ENCODE measurements at places on chromosomes 2 and 18.

GRCh38 chr18:71665131-71665530 lies 879.0 kb downstream of the CBLN2 start:
- DNase-seq, result no peak

- no peak for DNase-seq
Observed at GRCh38 chr18:57940166-57940660, 103.8 kb upstream of the NEDD4L start.

GRCh38 chr2:120348134-120348736 lies 2.3 kb downstream of the INHBB start:
- DNase-seq, result no peak

DNA sequence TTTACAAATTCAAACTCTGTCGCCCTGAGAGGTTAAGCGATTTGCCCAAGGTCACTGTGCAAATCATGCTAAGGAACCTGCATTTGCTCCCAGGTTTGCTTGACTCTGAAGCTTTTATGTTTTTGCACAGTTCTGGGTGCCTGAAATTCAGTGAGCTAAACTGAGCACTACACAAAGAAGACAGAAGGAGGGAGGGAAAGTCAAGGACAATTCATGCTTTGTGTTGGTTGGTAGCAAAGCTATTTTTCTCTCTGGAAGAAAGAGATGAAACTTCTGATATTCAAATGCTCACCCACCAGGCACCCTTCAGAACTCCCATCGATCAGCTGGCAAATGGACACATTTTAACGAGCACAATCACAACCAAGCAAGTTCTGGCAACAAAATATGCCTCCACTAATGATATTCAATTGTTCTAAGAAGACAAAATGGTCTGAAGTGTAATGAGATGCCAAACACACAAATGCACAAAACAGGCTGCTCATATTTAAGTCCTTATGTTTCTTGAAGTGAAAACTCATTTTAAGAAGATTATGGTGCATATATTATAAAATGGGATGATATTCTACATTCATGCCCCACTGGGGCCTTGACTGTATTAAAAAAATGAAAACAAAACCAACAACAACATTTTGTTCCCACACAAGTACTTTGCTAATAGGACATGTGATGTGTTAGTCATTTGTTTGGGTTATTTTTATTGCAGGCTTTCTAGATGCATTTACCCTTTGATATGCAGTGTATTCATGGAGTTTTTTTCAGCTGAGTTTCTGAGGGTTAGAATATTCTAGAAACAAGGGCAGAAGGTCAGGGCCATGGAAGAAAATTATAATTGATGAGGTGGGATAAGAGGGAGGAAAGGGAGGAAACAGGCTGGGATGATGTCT lies 445.6 kb upstream of the CELF4 start:
- DNase-seq, result no peak

DNA sequence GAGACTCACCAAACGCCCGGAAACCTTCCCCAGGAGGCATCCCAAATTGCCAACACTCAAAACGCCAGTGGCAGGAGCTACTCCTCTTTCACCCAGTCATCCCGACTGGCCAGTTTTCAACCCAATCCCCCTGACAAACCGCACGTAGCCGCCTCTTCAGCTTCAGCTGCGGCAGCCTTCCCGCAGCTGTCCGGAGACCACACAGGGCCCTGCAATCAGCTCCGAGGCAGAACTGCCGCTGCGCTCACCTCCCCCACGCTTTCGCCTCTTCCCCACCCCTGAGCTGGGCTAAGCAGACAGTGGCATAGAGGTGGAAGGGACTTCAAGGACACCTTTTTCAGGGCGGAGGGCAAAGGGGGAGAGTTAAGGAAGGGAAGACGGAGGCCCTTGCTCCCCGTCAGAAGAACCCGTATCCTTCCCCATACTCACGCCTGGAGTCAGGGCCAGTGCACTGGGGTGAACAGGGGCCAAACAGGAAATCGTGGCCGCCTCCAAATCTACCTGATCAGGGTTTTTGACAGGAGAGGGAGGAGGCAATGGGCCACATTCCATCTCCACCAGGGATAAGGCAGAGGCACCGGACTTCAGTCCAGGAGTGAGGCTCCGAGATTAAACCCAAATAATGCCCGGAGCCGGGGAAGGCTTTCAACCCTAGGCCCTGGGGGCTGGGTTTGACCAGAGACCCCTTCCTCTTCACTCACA lies 16.9 kb downstream of the CYP26B1 start:
- DNase-seq, result no peak

Measured in stimulated activated CD8-positive, alpha-beta memory T cell treated with anti-CD3 and anti-CD28 coated beads, Interleukin-2, amount 100 ng/mL, for 48 hours (primary cell).